Heart right ventricle (tissue), 16 donors: ENCODE measurements at places on chromosomes 7 and 10. TPM values are rescaled to one million over a fixed set of nuclear protein-coding genes. Genes with fewer than 3 reads are reported as not detected.

ETV1 gene
- polyA plus RNA-seq = 9.5 TPM

MYO3A gene
- not detected for polyA plus RNA-seq

LDB3 gene
- 162 TPM for polyA plus RNA-seq

ZPBP gene
- polyA plus RNA-seq = not detected

DNA sequence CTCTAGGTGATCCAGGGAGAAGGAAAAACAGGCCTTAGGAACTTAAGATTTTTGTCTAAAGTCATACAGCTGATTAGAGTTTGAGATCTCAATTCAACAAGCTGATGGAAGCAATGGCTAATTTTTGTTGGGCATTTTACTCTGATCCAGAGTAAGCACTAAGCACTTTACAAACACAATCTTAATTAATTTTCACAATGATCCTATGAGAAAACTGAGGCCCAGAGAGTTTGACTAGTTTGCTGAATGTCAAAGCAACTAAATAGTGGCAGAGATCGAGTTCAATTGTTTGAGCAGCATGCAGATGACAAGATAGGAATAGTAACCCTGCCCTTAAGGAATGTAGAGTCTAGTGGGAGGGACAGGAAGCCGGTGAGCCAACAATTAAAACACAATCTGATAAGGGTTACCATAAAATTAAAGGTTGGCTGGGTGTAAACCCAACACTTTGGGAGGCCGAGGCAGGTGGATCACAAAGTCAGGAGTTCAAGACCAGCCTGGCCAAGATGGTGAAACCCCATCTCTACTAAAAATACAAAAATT is 13.5 kb upstream of the RPEL1 start:
- no peak for DNase-seq

DNA sequence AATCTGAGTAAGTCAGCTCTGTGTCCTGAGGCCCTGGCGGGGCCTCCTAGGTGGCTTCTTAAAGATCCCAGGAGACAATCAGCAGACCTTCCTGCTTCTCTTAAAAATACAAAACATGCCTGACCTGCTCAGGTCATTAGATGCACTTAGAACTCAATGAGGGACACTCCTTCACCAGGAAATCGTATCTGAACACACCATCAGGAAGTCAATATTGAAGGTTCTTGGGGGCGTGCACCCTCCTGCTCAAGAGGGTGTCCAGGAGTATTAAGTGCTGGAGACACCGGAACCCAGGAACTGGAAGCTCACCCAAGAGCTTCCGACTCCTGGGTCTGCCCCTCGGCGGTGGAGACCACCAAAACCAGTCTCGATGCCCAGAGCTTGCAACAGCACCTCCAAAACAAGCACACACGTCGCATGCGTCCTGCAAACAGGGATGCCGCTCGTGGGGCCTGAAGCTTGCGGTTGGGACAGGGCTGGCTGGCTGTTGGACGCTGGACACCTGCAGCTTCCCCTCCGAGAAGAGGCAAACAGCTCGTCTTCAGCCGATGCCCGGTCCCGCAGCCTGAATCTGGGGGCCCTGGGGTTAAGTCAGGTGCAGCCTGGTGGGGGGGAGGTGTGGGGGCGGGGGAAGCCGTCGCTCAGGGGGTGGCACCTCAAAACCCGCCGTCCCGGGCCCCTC is 803 bp downstream of the RAPGEF5 start:
- DNase-seq = no peak

DNA sequence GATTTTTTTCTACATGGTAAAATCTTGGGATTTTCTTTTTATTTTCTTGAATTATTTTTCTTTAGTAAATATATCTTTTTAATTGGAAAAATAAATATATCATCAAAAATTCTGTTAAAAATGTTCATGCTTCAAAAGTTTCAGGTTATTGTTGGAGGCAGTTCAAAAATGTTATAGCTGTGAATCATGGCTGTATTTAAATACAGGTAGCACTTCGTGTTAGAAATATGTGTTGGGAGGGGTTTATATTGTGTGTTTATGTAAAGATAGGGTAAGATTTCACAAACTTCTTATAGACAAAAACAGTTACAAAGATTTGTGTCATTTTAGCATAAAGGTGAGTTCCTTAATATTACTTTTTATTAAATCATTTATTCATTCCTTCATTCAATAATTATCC is 60.4 kb downstream of the HDAC9 start:
- no peak for DNase-seq
